ENCODE measurements at places on chromosomes 5 and 9.
A peak's percentile ranks its signal among the peaks of the same experiment; 100 is the strongest.

GRCh38 chr9:87950765-87951488 lies 23.4 kb downstream of the CDK20 start:
- peak; percentile 8 for DNase-seq

- DNase-seq = peak; percentile 12
Observed at GRCh38 chr5:55821731-55822512, 29.2 kb upstream of the IL31RA start.

DNA sequence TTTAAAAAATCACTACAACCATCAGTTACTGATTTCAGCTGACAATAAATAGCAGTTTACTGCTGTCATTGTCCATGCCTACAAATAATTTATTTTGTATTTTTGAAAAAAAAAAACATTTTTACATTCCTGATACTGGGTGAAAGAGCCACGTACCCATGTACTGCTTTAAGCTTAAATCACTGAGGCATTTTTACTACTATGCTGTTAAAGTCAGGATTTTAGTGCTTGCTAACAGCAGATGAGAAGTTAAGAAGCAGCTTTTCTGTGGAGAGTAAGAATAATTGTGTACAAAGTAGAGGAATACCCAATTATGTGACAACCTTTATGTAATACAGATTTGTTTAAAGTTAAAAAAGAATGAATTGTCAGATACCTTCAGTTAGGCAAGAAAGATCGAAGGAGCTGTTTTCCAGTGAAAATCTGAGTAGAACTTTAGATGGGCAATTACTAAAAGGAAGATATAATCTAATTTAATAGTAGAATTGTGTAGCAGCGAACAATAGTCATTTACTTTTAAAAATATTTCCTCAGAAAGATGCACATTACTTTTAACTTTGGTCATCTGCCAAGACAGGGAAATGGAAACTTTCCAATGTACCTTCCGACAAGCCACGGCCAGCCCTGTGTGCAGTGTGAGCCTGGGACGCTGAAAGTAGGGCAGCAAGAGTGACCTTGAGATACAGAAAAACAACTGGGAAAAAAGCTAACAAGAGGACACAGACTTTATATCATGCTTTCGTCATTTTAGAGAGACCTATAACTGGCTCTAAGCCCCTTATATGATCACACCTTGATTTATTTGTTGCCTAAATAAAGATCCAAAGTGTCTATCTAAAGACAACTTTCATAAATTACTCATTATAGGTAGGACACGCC lies 39.9 kb downstream of the RHOBTB3 start:
- no peak for DNase-seq

GRCh38 chr9:91420501-91421127 lies 3.0 kb downstream of the NFIL3 start:
- DNase-seq = peak; percentile 15

Data from fibroblast of skin of right biceps (primary cell).